ENCODE measurements at places on chromosomes 11 and 22. TPM values are rescaled to one million over a fixed set of nuclear protein-coding genes. Genes with fewer than 3 reads are reported as not detected.

FGF3 gene
- not detected for total RNA-seq

GRCh38 chr22:30344447-30345200 is 12.1 kb downstream of the SF3A1 start:
- DNase-seq: no peak
- no peak overlapping the region for H3K4me3 ChIP-seq
- no peaks in the 10 kb centered on the region for H3K4me1 ChIP-seq
- no peak overlapping the region for H3K27ac ChIP-seq

DNA sequence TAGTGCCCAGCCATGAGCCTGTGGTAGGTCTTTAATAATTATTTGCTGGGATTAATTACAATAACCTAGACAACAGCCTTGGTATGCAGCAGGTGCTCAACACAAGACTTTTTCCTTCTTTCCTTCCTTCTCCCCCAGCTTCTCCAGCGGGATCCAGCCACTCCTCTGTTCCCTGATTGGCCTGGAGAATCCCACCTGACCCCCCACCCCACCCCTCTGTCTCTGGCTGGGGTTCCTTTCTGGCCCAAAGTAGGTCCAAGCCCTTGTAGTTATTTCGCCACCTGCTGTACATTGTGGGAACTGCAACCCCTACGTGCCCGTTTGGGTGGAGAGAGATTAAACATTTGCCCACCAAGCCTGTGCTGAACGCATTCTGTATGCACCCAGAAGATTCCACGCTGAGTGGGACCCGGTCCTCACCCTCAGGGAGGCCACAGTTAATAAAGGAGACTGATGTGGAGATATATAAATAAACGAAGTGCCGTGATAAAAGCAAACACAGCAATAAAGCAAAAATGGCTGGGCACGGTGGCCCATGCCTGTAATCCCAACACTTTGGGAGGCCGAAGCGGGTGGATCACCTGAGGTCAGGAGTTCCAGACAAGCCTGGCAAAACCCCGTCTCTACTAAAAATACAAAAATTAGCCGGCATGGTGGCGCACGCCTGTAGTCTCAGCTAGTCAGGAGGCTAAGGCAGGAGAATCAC is 32.1 kb upstream of the DGKZ start:
- H3K36me3 ChIP-seq: no peaks in the 10 kb centered on the region
- no peak overlapping the region for H3K4me3 ChIP-seq
- H3K27ac ChIP-seq: no peak overlapping the region
- H3K4me1 ChIP-seq: no peaks in the 10 kb centered on the region

MAJIN gene
- total RNA-seq: not detected

GRCh38 chr11:3367221-3367620 is 11.7 kb downstream of the ZNF195 start:
- H3K27ac ChIP-seq: no peak overlapping the region
- H3K4me3 ChIP-seq: no peak overlapping the region
- H3K27me3 ChIP-seq: no peaks in the 10 kb centered on the region

- H3K36me3 ChIP-seq: peaks cover 25% of the 10 kb centered on the region
- peak; percentile 91 for DNase-seq
- H3K4me1 ChIP-seq: peaks cover 45% of the 10 kb centered on the region
- peak overlapping the region; percentile 92 for H3K27ac ChIP-seq
- no peaks in the 10 kb centered on the region for H3K27me3 ChIP-seq
Measured at GRCh38 chr11:113849713-113850112, 25.7 kb downstream of the USP28 start.

Data from GM23338 (cell line).